SK-N-SH (cell line): ENCODE measurements at places on chromosomes 4 and X.

GRCh38 chr4:133137571-133137970 lies 11.5 kb upstream of the PCDH10 start:
- H3K27ac ChIP-seq: no peak overlapping the region
- DNase-seq: no peak
- H3K27me3 ChIP-seq: peaks cover 2% of the 10 kb centered on the region
- no peaks in the 10 kb centered on the region for H3K36me3 ChIP-seq

- H3K4me3 ChIP-seq: no peak overlapping the region
- H3K27me3 ChIP-seq: no peaks in the 10 kb centered on the region
- peaks cover 61% of the 10 kb centered on the region; the same call in 1 of the 2 replicates for H3K36me3 ChIP-seq
- no peaks in the 10 kb centered on the region for H3K4me1 ChIP-seq
- no peak overlapping the region; the same call in 1 of the 2 replicates for H3K27ac ChIP-seq
These were observed 38.4 kb downstream of the NOP14 start for GRCh38 chr4:2924765-2925301.

DNA sequence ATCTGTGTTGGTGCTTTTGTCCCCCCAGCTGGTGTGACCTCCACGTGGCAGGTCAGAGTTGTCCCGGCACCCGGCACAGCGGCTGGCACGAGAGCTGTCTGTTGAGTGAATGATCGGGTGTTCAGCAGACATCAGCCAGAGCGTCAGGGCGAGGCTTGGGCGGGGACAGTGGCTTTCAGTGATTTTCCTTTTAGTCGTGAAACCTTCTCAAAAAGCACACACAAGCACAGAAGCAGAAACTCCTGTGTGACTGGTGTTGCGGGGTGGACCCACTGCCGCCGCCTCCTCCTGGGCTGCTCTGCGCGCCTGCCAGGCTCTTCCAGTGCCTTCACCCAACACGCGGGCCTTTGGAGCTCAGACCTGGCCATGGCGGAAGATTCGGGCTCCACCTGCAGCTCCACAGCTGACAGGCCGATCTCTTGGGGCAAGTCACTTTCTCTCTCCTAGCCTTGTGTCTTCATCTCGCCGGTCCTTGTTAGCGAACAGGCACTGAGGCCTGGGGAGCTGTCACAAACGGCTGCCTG lies 51.4 kb upstream of the HGFAC start:
- no peak overlapping the region for H3K27ac ChIP-seq
- no peak overlapping the region for H3K4me3 ChIP-seq
- H3K36me3 ChIP-seq: no peaks in the 10 kb centered on the region
- DNase-seq: no peak
- H3K4me1 ChIP-seq: peaks cover 4% of the 10 kb centered on the region; the same call in 1 of the 2 replicates
- no peaks in the 10 kb centered on the region for H3K27me3 ChIP-seq

DNA sequence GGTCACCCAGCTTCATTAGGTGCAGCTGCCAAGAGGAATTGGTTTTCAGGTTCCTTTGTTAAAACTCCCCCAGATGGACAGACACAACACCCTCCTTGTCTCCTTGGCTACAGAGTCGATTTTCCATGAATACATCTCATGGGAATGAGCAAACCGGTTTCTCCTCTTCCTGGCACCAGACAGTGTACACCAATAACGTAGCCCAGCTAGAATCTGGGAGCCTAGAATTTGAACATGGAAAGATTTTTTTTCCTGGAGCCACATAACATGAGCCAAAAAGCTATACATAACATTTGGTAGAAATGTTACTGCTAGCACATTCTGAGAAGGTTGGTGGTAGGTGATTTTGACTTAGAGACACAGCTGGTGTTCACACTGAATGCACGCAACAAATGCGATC lies 62.9 kb upstream of the SLC34A2 start:
- no peaks in the 10 kb centered on the region for H3K4me1 ChIP-seq
- DNase-seq: no peak

- peaks cover 31% of the 10 kb centered on the region for H3K36me3 ChIP-seq
- DNase-seq: no peak
- H3K27ac ChIP-seq: no peak overlapping the region
- no peaks in the 10 kb centered on the region for H3K27me3 ChIP-seq
These were observed 1.4 kb upstream of the CORIN start for GRCh38 chr4:47839259-47839658.

DNA sequence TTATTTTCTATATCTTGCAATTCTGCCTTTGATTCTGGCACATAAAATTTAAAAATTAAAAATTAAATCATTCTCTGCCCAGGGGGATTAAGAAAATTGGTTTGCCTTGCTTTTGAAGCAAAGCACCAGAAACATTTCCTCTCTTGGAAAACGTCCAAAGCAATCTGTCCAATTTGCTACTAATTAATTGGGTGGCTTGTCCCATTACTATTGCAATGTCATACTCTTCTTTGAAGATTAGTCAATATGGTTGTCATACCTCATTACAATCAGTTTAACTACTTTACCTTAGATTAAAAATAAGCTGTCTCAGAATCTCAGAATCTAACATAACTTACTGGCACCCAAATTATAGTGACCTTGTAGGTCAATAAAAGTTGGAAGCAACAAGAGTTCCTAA lies 208.8 kb downstream of the TMA16 start:
- H3K4me1 ChIP-seq: no peaks in the 10 kb centered on the region; the same call in 1 of the 2 replicates
- no peak overlapping the region for H3K4me3 ChIP-seq
- H3K36me3 ChIP-seq: no peaks in the 10 kb centered on the region
- H3K27ac ChIP-seq: no peak overlapping the region
- no peak for DNase-seq

- no peak for DNase-seq
- no peaks in the 10 kb centered on the region for H3K36me3 ChIP-seq
- peaks cover 3% of the 10 kb centered on the region; the same call in 1 of the 2 replicates for H3K4me1 ChIP-seq
- no peak overlapping the region for H3K4me3 ChIP-seq
- H3K27me3 ChIP-seq: no peaks in the 10 kb centered on the region
These were observed 241.8 kb downstream of the FBXO8 start for GRCh38 chr4:174041555-174042105.

DNA sequence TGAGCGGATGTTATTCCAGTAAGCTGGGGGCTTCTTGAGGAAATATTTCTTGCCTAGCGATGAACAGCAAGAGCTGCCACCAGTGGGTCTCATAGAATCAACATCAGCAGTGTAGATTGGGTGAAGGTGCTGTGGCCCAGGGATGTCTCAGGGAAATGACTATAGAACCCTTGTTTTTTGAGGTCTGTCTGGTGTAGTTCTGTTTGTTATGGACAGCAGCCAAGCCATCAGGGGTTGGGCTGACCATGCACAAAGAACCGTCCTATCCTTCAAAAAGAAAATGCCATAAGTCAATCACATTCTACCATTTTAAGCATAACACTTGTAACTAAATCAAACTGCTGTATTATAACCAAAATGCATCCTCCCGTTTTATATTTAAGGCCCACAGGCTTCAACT lies 17.3 kb upstream of the C1GALT1C1 start:
- no peak for DNase-seq
- no peaks in the 10 kb centered on the region for H3K4me1 ChIP-seq
- H3K4me3 ChIP-seq: no peak overlapping the region
- no peaks in the 10 kb centered on the region for H3K36me3 ChIP-seq
- no peak overlapping the region for H3K27ac ChIP-seq

GRCh38 chrX:85111347-85111746 lies 107.7 kb downstream of the APOOL start:
- no peaks in the 10 kb centered on the region for H3K27me3 ChIP-seq
- no peaks in the 10 kb centered on the region for H3K36me3 ChIP-seq

- no peaks in the 10 kb centered on the region for H3K36me3 ChIP-seq
- no peak for DNase-seq
- H3K27ac ChIP-seq: peak overlapping the region; percentile 2; the same call in 1 of the 2 replicates
- no peak overlapping the region for H3K4me3 ChIP-seq
- H3K4me1 ChIP-seq: no peaks in the 10 kb centered on the region
These were observed 22.8 kb downstream of the VMA21 start for GRCh38 chrX:151419782-151420181.

- H3K36me3 ChIP-seq: peaks cover 21% of the 10 kb centered on the region
- peaks cover 14% of the 10 kb centered on the region for H3K4me1 ChIP-seq
- no peak overlapping the region; the same call in 1 of the 2 replicates for H3K4me3 ChIP-seq
- no peak for DNase-seq
- H3K27me3 ChIP-seq: no peaks in the 10 kb centered on the region
These were observed 1.4 kb downstream of the SEPSECS start for GRCh38 chr4:25158817-25159216.
